ENCODE measurements at places on chromosomes 7 and 10.

DNA sequence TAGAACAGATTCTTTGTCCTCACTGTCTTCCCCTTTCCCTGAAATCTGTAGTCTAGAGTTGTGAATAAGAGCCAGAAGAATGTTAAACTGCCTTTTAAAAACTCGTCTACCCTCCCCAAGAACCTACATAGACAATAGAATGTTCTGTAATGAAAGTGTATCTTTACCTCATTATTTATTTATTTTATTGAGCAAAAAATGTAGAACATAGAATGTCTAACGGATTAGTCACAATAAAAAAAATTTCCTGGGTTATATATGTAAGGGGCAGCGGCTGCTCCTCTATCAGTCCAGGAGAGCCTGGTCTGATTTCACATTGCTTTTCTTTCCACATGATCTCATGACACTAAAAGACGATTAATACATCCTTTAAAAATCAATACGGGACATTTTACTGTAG is 135.7 kb downstream of the SDK1 start:
- DNase-seq, result no peak

- DNase-seq, result no peak
Measured at GRCh38 chr7:13910805-13911551, 78.5 kb downstream of the ETV1 start.

GRCh38 chr10:6239213-6239991 is 36.7 kb downstream of the PFKFB3 start:
- peak; percentile 14 for DNase-seq

GRCh38 chr7:87877366-87878040 is 1.2 kb downstream of the DBF4 start:
- DNase-seq, result no peak

- no peak for DNase-seq
Measured at GRCh38 chr10:53699684-53700083, 927.1 kb upstream of the MBL2 start.

DNA sequence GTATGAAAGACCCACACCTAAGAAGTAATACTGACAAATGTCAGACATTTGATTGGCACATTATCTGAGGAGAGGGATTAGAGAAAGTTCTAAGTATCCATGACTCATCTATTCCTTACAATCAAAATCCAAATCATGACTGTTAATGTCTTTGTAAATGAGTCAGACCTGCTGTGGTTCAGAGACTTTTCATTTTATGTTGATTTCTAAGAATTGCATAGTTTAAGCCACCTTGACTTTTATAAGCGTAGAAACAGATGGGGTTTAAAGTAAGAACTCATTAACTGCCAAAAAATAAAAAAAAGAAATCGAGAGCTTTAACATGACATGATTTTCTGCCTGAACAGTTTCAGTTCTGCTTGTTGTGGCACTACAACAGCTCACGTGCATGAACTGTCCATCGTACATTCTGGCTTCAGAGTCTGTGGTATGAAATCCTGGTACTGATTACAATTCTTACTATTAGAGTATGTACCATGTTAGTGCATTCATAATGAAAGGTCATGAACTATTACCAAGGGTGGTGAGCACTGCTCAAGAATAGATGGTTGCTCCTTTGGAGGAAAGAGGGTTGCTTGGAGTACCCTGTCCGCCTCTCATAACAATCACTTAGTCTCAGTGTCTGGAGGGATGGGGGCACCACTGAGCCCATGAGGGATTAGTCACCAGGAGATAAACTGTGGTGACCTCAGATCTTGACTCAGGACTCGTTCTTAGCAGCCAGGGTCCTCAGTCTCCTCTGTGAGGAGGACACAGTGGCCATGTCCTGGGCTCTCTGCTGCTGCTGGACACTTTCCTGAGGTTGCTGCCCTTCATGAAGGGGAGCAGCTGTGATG is 42.2 kb downstream of the ACSM6 start:
- DNase-seq, result no peak

DNA sequence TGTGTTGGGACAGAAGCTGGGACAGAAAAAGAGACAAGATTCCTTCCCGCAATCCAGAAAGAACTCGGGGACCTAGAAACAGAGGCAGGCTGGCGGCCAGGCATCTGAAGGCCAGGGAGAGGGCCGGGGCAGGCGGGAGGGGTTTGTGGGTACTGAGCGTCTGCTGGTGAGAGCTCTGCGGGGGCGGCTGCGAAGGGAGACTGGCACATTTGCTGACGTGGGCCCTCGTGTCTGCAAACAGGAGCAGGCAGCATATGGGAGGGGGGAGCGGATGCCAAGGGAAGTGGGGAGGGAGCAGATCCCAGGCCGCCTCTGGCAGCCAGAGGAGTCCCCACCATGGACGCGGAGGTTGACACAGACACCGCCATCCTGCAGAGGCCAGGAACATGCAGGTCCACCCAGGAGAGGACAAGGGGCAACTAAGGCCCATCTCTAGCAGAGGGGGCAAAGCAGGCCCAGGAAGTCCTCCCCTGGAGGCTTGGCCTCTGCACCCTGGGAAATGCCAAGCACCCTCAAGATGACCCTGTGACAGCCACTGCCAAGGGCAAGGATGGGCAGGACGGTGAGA is 32.2 kb downstream of the KCNH2 start:
- no peak for DNase-seq

GRCh38 chr7:22001345-22002004 is 55.8 kb upstream of the CDCA7L start:
- no peak for DNase-seq

DNA sequence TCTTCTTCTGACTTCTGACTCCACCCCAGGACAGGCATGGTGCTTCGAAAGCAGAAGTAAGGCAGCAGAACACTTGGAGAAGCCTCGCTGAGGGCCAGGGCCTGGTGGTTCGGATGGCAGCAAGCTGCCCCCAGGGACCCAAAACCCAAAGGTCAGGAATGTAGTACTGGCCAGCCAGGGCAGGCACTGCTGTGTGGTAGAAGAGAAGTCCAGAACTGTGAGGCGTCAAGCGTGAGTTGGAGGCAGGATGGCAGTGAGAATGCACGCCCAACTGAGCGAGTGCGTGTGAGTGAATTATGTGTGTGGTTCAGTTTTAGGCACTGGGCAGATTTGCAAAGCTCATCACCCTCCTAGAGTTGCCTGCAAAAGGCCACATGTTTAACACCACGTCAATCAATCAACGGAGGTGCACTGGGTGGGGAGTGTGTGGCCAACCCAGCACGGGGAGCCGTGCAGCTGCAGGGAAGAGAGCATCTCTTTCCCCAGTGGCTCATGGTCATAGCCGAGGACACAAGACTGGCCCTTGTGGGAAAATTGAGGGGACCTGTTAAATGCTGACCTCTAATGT is 144.3 kb downstream of the KCNMA1 start:
- no peak for DNase-seq

GRCh38 chr7:79652619-79653018 is 199.2 kb upstream of the MAGI2 start:
- no peak for DNase-seq

- no peak for DNase-seq
Measured at GRCh38 chr7:111705807-111706206, 143.5 kb upstream of the IMMP2L start.

DNA sequence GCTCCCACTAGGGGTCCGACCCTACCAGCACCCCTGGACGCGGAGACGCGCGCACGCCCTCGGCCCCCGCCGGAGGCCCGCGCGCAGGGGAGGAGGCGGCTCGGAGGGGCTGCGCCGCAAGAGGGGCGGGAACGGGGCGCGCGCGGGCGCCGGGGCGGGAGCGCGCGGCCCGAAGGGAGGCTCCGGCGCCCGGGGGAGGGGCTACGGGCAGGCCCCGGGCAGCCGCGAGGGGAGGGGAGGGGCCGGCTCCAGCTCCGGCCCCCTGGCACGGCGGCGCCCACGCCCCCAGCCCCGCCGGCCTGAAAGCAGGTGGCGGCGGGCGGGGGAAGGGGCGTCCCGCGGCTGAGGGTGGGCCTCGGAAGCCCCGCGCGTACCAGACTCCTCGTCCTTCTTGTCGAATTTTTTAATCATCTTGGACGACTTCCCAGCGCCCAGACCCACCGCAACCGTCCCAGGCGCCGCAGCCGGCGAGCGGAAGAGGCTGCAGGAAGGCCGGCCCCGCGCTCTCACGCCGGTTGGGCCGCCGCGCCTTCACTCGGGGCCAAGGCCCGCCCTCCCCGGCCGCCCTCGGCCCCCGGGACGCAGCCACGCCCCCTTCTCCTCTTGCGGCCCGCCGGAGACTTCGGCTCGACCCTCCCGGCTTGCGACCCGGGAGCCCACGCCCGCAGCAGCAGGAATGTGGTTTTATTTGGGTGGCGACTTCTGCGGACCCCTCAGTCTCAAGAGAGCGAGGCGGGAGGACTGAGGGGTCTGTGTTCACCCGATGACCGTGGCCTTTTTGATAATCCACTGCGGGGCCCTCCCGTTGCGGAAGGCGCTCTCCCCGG is at the start of gene COPG2:
TSS of gene COPG2 (minus strand) at position 491 of the 827 bp plus-strand sequence. CDS start at position 411, 80 bp downstream.
- peak; percentile 34 for DNase-seq

DNA sequence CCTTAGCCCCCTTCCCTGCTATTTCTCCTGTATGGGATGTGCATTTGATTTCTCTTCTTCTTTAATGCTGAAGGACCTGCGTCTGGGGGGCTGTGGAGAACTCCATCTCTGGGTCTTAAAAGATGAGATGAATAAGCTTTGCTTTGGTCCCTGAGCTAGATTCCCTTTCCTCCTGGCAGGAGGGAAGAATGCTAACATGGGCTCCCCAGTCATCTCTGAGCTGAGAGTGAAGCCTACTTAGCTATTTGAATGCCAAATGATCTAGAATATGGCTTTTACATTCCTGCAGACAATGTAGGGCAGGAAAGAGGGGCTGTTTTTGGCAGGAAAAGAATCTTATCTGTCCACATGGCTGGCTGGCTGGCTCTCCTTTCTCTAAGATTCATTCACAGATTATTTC is 62.6 kb upstream of the EFCAB10 start:
- DNase-seq, result no peak

GRCh38 chr7:129952086-129952652 is 591 bp downstream of the UBE2H start:
- DNase-seq, result peak; percentile 7
